T-helper 17 cell (primary cell): ENCODE measurements at places on chromosomes 6 and 20. TPM values are rescaled to one million over a fixed set of nuclear protein-coding genes. Genes with fewer than 3 reads are reported as not detected.

MATN4 gene
- total RNA-seq: not detected

GRCh38 chr20:55761100-55761499, 244.2 kb downstream of the CBLN4 start:
- no peak for DNase-seq

GRCh38 chr6:80425089-80425823, 318.8 kb downstream of the BCKDHB start:
- no peak for DNase-seq

GRCh38 chr6:125294925-125295324, 6.8 kb downstream of the HDDC2 start:
- DNase-seq: no peak

DNA sequence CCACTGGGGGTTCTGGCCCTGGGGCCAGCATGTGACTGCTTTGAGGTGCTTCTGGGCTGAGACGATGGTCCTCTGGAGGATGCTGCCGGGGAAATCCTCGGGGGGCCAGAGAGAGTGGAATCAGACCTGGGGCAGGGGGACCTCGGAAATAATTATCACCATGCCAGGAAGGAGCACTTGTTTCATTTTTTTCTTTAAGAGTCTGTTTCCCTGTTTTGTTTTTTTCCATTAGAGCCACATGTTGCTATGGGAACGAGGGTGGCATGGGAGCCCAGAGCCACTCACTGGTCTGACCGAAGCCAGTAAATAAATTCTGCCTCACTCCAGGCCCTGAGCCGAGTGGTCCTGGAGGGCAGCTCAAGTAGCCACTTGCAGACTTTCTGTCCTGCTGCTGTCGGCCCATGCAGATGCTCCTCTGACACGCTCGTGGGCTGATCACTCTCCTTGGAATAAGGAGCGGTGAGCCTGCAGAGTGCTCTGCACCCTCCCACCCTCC, 365.1 kb downstream of the ZFAND3 start:
- DNase-seq: no peak

GRCh38 chr6:139474145-139475108, 100.0 kb upstream of the CITED2 start:
- no peak for DNase-seq

TCP11 gene
- total RNA-seq: not detected

DNA sequence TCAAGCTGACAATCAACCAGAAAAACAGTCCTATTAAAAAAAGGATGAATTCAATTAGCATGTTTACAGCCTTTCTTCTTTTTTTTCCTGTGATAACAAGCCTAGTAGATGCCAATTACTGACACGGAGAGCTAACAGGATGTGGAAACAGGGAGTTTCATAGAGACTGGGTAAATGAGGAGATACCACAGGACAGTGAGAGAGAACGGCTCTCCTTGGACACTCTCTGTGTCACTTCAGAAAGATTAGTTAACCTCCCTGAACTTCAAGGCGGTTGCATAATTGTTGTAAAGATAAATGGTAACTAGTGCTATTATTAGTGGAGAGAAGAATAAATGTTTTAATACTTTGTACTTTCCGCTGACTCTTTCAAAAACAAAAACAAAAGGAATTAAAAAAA, 14.8 kb downstream of the SLC17A5 start:
- no peak for DNase-seq

DNA sequence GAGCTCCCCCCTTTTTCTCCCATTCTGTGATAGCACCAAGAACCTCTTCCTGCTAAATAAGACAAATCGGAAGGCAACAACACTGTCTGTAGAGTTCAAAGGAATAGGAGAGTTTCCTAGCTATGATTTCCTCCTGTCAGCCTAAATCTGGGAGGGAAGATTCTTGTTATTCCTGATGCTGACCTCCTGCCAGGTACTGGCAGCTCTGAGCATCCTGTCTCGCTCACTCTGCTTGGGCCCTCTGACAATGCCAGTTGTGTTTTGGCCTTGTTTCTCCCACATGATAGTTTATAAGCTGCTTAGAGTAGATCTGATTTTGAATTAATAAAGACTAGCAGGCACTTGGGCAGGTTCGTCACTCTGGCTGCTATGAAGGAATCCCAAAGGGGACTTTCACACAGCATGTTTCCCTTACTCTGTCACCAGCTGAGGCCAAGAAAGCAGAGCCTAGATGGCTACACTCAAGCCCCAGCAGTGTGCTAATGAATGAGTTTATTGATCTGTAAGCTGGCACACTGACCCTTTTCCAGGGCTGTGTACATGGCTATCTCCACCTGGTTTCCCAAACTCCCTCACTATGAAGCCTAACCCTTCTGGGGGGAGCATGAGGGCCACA, 52.3 kb downstream of the UQCC1 start:
- no peak for DNase-seq

DNA sequence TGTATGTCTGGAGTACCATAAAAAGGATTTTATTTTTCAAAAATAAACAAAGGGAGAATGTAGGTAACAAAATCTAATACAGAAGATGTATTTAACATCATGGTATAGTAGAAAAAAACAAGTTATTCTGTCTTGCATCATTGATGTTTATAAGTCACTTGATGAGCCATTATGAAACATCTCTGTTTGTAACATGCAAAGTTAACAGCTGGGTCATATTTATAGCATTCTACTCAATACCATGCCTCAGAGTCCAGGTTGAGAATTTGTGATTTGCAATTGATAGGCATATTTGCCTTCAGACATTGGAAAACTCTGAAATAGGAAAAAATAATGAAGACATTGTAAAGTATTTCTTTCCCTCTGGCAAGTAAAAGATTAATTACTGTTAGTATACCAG, 52.3 kb upstream of the IL20RA start:
- no peak for DNase-seq

HLA-DPB1 gene
- 77.4 TPM for total RNA-seq
